ENCODE measurements at places on chromosomes 7 and 10.

DNA sequence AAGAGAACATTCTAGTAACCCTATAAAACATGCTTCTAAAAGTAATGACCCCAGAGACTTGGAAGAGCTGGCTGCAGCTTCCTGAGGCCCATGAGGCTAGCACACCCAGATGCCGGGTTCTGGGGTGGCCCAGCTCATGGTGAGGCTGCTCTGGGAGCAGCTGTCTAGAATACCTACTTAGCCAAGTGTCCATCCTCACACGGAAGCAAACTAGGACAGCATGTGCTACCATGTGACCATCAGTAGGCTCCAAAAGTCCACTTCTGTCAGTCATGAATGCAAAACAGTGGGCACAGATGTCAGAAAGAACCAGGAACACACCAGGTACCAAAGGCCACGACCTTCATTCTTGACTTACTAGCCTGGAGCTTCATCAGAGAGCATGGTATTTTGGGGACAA is 32.4 kb downstream of the CTBP2 start:
- peak; percentile 27 for DNase-seq

- DNase-seq: no peak
Measured at GRCh38 chr7:20514364-20514763, 101.1 kb upstream of the ABCB5 start.

DNA sequence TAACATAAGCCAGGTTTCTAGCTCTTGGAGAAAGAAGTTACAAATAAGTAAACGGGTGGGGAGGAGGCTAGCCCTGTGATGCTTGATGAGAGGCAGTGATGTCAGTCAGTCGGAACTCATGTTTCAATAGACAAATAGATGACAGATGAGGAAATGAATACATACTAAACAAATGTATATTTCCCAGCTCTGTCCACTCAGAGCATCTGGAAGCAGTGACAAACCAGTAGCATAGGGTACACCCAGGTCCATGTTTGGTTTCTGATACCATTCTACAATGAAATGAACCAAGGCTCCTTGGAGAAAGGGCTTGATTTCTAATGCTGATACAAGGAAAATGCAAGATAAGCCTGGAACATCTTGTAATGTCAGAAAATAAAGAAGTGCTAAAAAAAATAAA is 30.6 kb downstream of the PODXL start:
- peak; percentile 1 for DNase-seq

DNA sequence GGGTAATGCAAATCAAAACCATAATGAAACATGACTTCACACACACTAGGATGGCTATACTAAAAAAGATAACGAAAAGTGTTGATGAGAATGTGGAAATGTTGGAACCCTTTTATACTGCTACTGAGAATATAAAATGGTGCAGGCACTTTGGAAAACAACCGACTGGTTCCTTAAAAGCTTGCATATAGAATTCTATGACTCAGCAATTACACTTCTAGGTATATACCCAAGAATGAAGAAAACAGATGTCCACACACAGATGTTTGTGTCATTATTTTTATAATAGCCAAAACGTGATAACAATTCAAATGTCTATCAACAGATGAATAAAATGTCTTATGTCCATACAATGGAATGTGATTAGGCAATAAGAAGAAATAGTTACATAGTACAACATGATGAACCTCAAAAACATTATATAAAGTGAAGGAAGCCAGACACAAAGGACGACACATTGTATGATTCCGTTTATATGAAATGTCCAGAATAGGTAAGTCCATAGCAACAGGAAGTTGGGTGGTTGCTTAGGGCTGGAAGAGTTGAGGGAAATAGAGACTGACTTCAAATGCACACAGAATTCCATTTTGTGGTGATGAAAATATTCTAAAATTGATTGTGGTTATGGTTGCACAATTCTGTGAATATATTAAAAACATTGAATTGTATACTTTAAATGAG is 148.3 kb upstream of the PHYHIPL start:
- no peak for DNase-seq

DNA sequence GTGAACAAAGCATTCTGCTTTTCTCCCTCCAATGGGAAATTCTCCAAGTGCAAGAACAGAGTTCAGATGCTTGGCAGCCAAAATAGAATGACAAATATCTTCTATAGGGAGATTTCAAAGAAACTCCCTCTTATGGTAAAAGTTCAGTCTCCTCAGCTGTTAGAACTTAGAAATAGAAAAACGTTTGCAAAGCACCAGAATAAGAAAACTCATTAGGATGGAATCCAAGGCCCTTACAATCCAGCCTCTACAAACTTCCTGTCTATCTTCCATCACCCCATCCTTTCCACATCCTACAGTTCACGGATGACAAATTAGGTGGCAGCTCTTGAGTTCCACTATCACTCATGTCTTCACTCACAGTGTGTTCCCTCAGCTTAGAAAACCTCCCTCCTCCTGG is 25.7 kb downstream of the FAM13C start:
- DNase-seq: no peak

DNA sequence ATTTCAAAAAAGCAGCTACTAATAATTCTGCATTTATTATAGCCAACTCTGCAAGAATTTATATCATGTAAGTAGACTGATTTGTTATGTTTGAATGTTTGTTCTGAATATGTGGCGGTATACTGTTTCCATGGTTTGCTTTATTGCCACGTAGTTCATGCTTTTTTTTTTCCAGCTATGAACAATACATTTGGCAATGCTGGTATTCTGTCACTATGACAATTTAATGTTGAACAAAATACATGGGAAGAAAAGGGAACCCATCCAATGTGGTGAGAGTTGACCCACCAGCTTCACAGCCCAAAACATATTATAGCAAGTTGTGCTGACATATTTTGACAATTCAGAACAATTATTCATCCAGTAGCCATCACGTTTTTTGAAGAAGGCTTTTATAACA is 145.6 kb downstream of the CCDC71L start:
- no peak for DNase-seq

- DNase-seq: no peak
Measured at GRCh38 chr7:2821842-2822507, 22.1 kb downstream of the GNA12 start.

- no peak for DNase-seq
Measured at GRCh38 chr10:87547734-87548311, 43.1 kb downstream of the MINPP1 start.

DNA sequence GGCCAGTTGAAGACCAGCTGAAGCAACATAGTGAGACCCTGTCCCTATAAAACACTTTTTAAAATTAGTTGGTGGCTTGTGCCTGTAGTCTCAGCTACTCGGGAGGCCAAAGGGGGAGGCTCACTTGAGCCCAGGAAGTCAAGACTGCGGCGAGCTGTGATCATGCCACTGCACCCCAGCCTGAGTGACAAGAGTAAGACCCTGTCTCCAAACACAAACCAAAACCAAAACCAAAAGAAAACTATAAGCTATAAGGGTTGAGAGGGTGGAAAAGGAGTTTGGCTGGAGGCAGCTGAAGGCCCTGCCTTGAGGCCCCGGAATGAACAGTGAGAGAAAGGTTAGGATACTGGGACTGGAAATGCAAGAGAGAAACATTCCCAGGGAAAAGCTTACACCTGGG is 10.9 kb upstream of the EXOC6 start:
- DNase-seq: no peak

Measured in chondrocyte (in vitro differentiated cells).